Spleen (tissue), 13 donors: ENCODE measurements at places on chromosomes 12 and 14.

GRCh38 chr14:95701846-95702221, 12.1 kb downstream of the TCL1A start:
- DNase-seq = no peak

DNA sequence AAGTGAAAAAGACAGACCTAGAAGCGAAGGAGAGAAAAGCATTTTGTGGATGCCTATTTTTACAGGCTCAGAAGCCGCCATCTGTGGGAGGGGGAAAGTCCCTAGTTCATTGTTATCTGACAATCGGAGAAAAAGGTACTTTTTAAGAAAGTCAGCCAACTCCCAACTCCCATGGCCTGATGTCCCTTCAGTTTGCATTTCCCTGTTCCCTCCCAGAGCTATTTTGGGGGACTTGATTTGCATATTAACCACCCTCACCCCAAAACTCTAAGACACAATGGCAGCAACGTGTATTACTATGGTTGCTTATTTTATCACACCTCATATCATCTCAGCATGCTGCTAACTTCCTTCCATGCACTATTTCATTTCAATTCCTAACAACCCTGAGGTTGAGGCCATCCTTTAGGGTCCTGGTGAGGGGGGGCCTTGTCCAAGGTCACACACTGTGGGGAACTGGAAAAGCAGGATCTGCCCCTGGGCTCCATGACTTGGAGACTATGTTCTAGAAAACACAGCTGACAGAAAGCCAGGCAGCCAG, 18.7 kb downstream of the HVCN1 start:
- DNase-seq = peak; percentile 59

DNA sequence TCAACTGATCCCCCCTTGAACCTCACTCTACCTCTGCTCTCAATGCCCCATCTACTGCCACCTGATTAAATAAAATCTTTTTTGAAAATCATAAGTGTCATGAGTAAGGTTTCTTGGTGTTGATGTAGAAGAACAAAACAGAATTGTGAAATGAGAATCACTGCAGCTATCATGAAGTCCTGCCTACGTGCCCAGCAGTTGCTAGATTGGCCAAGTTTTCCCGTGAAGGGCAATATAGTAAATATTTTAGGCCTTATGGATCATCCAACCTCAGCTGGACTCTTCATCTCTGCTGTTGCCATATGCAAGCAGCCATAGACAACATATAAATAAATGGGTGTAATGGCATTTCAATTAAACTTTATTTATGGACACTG, 5.2 kb upstream of the OAS3 start:
- DNase-seq = no peak

DNA sequence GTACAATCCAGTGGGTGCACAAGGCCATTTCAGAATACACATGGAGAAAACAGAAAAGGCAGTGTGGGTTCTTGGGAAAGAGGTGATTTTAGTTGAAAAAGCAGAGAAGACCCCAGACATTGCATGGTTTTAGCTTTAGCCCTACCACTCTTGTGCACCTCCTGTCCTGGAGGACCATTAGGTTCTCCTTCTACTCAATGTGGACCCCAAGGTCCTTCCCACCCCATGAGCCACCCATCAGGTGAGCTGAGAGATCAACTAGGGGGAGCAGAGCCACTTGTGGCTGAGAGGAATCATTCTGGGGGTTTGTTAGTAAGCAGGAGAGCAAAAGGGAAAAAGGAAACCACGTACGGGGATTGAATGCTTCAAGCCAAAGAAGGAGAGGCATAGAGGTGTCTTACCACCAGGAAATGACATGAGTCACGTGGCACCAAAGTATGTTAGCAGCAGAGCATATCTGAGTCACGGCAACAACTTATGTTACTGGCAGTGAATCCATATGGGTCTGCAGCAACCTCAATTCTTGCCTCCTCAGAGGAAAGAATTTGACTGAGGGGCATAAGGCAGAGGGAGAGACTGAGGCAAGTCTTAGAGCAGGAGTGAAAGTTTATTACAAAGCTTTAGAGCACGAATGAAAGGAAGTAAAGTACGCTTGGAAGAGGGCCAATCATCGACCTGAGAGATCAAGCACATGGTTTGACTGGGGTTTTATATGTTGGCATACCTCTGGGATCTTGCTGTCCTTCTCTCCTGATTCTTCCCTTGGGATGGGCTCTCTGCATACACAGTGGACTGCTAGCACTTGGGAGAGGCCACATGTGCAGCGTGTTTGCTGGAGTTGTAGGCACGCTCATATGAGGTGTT, 73.9 kb downstream of the HSD17B6 start:
- DNase-seq = no peak

DNA sequence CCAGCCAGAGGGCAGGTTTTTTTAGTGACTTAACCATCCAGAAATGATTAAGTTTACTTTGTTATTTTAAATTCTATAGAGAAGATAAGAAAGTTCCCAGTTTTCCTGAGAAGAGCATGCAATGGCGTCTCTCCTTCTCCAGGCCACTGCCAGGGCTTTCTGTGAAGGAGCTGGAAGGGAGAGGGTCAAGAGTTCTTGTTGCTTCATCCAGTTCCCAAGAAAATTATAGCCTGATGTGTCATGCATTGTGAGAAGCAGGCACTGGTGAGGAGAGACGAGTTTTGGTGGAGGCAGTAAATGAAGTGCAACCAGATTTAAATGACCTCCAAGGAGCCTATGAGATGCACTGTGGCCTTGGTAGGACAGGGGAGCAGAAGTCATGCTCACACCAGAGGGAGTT, 14.2 kb downstream of the ELK3 start:
- DNase-seq = no peak

GRCh38 chr14:51207621-51208020, 32.4 kb upstream of the TMX1 start:
- DNase-seq = no peak

DNA sequence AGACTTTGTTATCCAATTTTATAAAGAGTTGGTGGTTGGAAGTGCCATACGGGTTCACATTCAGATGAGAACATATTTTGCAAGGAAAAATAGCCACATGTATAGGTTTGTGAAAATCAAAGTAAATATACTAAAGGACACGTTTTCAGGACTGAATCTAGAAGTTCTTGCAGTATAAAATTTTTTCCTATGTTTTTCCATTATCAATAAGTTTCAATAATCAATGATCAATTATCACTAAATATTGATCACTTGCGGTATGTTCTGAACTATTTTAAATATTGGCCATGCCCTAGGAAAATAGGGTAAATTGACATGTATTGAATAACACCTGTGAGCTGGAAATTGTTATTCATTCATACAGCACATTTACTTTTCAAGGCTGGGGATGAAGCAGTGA, 25.9 kb downstream of the ALG10B start:
- no peak for DNase-seq

- DNase-seq = peak; percentile 88
Observed at GRCh38 chr12:54294152-54294952, 6.5 kb downstream of the NFE2 start.

DNA sequence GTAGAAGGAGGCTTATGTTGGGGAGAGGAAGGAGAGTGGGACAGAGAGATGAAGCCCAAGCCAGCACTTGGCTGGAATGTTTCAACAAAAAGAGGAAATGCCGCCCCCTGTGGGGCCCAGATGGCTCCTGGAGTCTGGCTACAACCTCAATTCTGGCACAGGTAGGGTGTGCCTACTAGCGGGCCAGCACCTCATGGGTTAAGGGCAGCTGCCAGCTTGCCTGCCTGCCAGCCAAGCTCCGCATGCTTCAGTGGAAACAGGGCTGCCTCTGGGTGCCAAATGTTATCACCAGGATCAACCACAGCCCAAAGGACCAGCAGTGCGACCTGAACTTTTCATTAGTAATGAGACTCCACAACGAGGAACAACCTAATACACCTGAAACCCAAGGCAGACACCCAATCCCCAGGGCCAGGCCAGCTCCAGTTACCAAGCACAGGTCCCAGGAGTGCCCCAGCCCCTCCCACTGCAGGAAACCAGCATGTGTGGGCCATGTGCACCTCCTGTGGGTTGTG, 11.3 kb downstream of the RAB15 start:
- DNase-seq = no peak

GRCh38 chr12:88381466-88381865, 198.8 kb downstream of the KITLG start:
- no peak for DNase-seq

GRCh38 chr12:2180737-2181082, 127.9 kb downstream of the CACNA1C start:
- no peak for DNase-seq

- DNase-seq = no peak
Observed at GRCh38 chr14:38329246-38329645, 73.4 kb upstream of the CLEC14A start.

DNA sequence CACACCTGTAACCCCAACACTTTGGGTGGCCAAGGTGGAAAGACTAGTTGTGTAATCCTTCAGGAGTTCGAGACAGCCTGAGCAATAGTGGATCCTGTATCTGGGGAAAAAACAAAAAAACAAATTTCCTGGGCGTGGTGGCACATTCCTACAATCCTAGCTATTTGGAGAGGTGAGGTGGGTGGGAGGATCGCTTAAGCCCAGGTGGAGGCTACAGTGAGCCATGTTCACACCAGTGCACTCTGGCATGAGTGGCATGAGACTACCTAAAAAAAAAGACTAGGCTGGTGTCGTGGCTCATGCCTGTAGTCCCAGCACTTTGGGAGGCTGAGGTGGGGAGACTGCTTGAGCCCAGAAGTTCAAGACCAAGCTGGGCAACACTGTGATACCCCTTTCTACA, 17.2 kb downstream of the PTGES3 start:
- no peak for DNase-seq

DNA sequence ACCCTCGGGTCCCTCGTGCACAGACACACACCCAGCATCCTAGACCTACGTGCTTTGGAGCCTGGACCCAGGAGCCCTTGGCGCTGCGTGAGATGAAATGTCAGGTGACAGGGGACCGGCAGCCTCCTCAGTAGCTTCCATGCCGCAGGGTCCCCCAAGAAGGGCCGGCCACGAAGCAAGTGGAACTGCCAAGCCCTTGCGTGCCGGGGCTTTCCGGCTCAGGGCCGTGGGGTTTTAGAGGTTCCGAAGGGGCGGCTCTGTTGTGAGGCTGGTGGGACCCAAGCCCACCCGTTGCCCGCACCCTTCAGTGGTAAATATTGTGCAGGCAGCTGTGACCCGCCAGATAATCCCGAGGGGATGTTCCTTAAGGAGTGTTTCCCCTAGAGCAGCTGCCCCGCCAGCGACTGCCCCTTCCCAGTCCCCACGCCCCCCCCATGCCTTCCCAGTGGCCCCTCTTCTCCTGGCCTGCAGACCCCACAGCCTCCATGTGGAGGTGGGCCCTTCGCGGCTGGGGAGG, 133.7 kb downstream of the ADGRD1 start:
- DNase-seq = no peak

DNA sequence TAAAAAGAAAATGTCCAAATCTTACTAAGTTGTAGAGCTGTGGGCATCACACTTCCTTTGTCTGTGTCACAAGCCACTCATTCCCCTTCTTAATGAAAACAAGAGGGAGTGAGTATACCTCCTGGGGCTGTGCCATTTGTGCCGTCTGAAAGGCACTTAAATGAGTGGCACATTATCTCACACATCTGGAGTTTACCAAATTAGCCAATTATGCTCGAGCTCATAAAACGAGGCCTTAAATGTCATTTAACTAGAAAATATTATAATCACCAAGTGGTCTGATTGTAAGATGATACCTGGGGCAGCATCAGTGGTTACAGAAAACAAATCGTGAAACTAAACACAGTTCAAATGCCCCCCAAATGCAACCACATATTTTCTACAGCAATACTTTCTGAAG, 146.1 kb downstream of the PAX9 start:
- DNase-seq = no peak

DNA sequence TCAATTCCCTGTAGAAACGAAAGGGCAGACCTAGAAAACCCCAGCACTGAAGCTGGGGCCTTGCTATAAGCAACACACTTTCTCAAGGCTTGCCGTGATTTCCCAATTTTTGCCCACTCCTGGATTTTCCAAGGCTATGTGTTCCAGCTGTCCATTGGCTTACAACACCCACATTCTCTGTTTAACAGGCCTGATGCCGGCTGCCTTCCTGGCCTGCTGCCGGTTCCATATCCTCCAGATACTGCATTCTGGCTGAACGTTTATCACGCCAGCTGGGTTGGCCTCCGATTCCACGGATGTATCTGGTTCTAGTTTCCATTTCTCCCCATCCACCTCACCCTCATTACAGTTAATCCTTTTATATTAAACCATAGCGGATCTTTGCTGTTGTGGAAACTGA, 2.0 kb upstream of the PCNX1 start:
- no peak for DNase-seq

- DNase-seq = no peak
Observed at GRCh38 chr14:98269533-98269932, 1002.5 kb downstream of the BCL11B start.

GRCh38 chr14:105908481-105908911, 382.1 kb downstream of the TMEM121 start:
- no peak for DNase-seq

- no peak for DNase-seq
Observed at GRCh38 chr12:122042910-122043309, 21.2 kb downstream of the BCL7A start.

- DNase-seq = no peak
Observed at GRCh38 chr12:40648519-40648918, 43.7 kb upstream of the CNTN1 start.

GRCh38 chr14:71206766-71207371, 299.6 kb downstream of the PCNX1 start:
- DNase-seq = no peak

DNA sequence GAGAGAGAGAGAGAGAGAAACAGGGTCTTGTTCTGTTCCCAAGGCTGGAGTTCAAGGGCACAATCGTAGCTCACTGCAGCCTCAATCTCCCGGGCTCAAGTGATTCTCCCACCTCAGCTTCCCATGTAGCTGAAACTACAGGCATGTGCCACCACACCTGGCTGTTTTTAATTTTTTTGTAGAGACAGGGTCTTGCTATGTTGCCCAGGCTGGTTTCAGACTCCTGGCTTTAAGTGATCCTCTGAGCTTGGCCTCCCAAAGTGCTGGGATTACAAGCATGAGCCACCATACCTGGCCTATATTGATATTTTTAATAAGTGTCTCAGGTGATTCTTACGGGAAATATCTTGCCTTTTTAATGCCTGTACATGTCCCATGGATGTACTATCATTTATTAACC, 50.9 kb upstream of the STON2 start:
- no peak for DNase-seq

- no peak for DNase-seq
Observed at GRCh38 chr12:90630006-90630405, 325.0 kb downstream of the CCER1 start.

DNA sequence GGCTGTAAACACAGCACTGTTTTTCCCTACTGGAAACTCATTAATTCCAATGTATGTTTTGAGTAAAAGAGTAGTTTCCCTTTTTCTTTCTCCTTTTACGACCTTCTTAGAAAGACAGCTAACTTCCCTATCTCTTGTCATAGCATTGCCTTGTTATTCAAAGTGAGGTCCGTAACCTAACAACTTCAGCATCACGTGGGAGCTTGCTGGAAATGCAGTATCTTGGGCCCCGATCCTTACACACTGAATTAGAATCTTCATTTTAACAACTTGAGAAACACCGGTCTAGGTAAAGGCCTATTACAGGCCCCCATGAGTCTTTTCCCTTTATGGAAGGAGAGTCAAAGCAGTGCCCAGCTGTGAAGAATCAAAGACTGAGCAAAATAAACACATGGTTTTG, 230.7 kb upstream of the PRKD1 start:
- no peak for DNase-seq
